Effector CD4-positive, alpha-beta T cell (primary cell): ENCODE measurements at places on chromosomes 1 and 21.

DNA sequence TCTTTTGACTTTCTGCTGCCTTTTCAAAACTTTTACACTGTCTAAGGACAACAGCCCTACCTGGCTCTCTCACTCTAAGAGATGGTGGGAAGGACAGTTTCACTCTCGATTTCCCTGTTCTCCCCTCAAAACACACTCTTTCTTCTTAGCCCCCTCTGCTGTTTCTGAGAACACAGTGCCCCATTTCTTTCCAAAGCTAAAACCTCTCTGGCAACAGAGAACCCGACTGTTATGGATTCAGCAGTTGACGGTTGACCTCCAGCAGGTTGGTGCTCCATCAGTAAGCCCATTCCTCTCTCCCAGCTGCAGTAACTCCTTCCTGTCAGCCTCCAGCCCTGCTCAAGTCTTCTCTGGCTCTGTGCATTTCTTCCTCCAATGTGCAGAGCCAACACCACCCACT is 88.2 kb upstream of the ABCD3 start:
- DNase-seq, result no peak

DNA sequence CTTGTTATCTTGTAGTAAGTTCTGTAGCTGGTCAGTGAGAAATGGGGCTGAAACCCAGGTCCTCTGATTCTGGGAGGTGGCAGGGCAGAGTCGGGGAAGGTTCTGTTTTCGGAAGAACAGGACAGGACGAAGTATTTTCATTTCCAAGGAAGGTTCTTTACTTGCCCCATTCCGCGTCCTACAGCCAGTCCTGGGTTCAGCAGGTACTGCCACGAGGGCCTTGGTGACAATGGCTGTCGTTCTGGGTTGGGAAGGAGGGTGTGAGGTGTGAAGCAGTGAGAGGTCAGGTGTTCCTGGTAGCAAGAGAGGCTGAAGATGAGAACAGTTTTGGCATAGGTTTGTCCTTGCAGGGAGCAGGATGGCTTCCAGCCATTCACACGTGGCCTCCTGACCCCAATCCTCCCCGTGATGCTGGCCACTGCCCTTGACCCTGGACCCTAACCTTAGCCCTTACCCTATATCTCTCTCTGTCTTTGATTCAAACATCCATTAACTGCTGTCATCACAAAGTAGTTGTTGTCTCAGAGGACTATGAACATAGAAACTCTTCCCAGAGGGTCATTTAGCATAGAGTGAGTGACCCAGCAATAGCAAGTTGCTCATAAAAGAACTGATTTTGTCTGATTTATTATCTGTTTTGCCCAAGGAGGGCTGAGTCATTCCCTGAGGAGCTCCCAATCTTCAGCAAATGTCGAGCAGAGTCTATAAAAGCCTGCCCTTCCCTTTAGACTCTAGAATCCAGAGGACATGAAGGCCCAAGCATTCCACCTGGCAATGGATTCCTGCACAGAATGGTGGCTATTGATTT is 25.0 kb downstream of the VASH2 start:
- DNase-seq, result no peak

DNA sequence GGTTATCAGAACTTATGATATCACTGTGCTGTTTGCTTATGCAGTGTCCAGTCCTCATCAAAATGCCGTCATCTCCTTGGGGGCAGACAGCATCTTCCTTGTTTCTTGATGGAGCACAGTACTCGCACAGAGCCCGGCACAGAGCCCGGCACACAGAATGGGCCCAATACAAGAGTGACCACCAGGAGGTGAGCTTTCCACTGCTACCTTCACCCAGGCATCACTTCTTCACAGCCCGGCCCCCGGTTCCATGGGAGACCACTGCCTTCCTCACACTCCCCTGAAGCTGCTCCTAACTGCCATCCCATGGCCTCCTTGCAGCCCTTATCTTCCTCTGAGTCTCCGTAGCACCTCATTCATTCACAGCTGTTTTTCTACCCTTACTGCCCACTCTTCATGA is 94.0 kb downstream of the TNR start:
- DNase-seq, result no peak

DNA sequence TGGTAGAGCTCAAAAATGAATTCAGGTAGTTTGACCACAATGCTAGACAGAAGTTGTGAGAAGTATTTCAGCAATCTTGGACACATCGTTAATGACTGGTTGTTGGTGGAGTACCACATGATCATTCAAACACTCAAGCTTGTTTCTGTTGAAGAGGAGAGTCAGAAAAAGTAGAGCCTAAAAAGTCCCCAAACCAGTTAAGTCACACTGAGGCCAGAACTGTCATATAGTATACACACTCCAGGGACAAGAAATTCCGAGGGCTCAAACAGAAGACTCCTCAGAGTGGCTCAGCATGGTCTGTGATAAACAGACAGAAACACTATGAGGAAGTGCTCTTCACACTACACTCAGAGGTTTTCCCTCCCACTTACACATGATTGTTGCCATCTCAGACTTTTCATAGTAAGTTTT is 5.8 kb downstream of the TRIM33 start:
- no peak for DNase-seq
